ENCODE measurements at places on chromosomes 1 and 21.

GRCh38 chr1:88239205-88239604 is 444.9 kb upstream of the PKN2 start:
- DNase-seq = no peak

- no peak for DNase-seq
These were observed 870.6 kb upstream of the ADGRL4 start for GRCh38 chr1:79877086-79877485.

GRCh38 chr1:220203816-220204215 is 68.4 kb downstream of the RAB3GAP2 start:
- DNase-seq = no peak

DNA sequence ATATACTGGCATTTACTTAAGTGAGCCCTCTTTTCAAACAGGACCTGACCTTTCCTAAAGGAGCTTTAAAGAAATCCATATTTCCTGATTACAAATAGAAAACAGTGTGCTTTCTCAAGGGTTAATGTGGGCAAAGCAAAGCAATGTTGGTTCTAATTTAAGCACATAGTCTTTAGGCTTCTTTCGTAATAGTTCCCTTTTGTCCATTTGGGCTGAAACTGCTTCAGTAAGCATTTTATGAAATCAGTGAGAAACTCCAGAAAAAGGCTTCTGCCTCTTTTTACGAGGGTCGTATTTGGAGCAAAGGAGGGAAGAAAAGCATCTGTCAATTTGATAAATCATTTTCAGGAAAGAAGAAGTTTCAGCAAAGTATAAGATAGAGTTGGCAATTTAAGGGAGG is 331.2 kb downstream of the KIF26B start:
- no peak for DNase-seq

DNA sequence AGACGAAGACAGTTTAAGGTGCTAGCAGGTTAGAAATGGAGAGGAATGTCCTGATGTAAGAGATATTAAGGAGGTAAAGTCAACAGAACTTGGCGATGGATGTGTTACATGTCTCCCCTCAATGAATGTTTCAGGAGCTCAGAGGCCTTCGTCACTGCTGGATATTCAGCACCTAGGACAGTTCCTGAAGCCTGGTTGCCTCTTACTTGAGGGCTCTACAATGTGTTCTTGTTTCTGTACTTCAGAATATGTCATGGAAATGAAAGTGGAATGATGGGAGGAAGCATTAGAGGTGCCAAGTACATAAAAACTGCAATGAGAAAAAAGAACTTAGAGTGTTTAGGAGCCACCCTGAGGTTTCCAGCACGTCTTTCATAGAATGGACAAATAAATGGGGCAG is 17.7 kb downstream of the TNR start:
- peak; percentile 3 for DNase-seq

- no peak for DNase-seq
These were observed 130.6 kb downstream of the AKT3 start for GRCh38 chr1:243719476-243719875.

Measured in astrocyte (in vitro differentiated cells and primary cell).